ENCODE measurements at places on chromosomes 7 and 10. TPM values are rescaled to one million over a fixed set of nuclear protein-coding genes. Genes with fewer than 3 reads are reported as not detected.

DKK1 gene
- total RNA-seq = 3.3 TPM

ARMC3 gene
- not detected for total RNA-seq

OR9A2 gene
- total RNA-seq = not detected

NRAP gene
- total RNA-seq = 0.09 TPM

SPACDR gene
- total RNA-seq = not detected

LRIT1 gene
- not detected for total RNA-seq

SVIL gene
- total RNA-seq = 417 TPM

HOXA1 gene
- total RNA-seq = 0.97 TPM

SPDYE6 gene
- not detected for total RNA-seq

ANKRD61 gene
- not detected for total RNA-seq

XRCC2 gene
- total RNA-seq = 0.43 TPM

MINDY4 gene
- 13.9 TPM for total RNA-seq

CYCS gene
- total RNA-seq = 81.4 TPM

AGMO gene
- total RNA-seq = 1.9 TPM

PNLIPRP3 gene
- total RNA-seq = not detected

CNPY4 gene
- 9.6 TPM for total RNA-seq

VSTM2A gene
- not detected for total RNA-seq

SEMA3E gene
- 1.9 TPM for total RNA-seq

CYP3A5 gene
- total RNA-seq = 0.62 TPM

OR6B1 gene
- total RNA-seq = not detected

CDC123 gene
- total RNA-seq = 52.7 TPM

IFIT1B gene
- 1.1 TPM for total RNA-seq

C10orf90 gene
- not detected for total RNA-seq

OR2A1 gene
- total RNA-seq = not detected

GPR158 gene
- 0.05 TPM for total RNA-seq

TMEM270 gene
- total RNA-seq = not detected

BAZ1B gene
- 43.5 TPM for total RNA-seq

CNPY1 gene
- not detected for total RNA-seq

STK17A gene
- total RNA-seq = 32.2 TPM

SPDYE16 gene
- total RNA-seq = 0.28 TPM

FRG2B gene
- not detected for total RNA-seq

SLC29A4 gene
- total RNA-seq = 1.4 TPM

GFRA1 gene
- 16.4 TPM for total RNA-seq

C10orf67 gene
- total RNA-seq = not detected

HOXA5 gene
- total RNA-seq = 11.3 TPM

ACBD7 gene
- 0.46 TPM for total RNA-seq

TNS3 gene
- total RNA-seq = 64.8 TPM

CNTNAP2 gene
- not detected for total RNA-seq

ANLN gene
- 3.0 TPM for total RNA-seq

EPDR1 gene
- total RNA-seq = 31.3 TPM

TFR2 gene
- total RNA-seq = 0.83 TPM

RPS24 gene
- 1,129 TPM for total RNA-seq

GBX1 gene
- total RNA-seq = not detected

CAMK2B gene
- total RNA-seq = 1.2 TPM

SEMA4G gene
- 1.1 TPM for total RNA-seq

ITPRID1 gene
- not detected for total RNA-seq

ZC3HAV1 gene
- total RNA-seq = 26.8 TPM

CYP2C19 gene
- 0.10 TPM for total RNA-seq

WEE2 gene
- total RNA-seq = not detected

WDR11 gene
- 37.6 TPM for total RNA-seq

STN1 gene
- total RNA-seq = 18.2 TPM

PTF1A gene
- total RNA-seq = not detected

TAS2R4 gene
- 1.3 TPM for total RNA-seq

SNCG gene
- 55.9 TPM for total RNA-seq

LRRC61 gene
- total RNA-seq = 2.6 TPM

Data from posterior vena cava (tissue), 2 donors.